ENCODE measurements at places on chromosomes 13 and 19. TPM values are rescaled to one million over a fixed set of nuclear protein-coding genes. Genes with fewer than 3 reads are reported as not detected.

GRCh38 chr19:18966307-18966706 is 25.3 kb upstream of the HOMER3 start:
- no peak overlapping the region for H3K4me3 ChIP-seq
- no peaks in the 10 kb centered on the region for H3K4me1 ChIP-seq
- no peak for DNase-seq
- H3K27ac ChIP-seq, result no peak overlapping the region

- H3K4me3 ChIP-seq, result no peak overlapping the region
- no peaks in the 10 kb centered on the region for H3K36me3 ChIP-seq
- no peaks in the 10 kb centered on the region for H3K4me1 ChIP-seq
- H3K27me3 ChIP-seq, result no peaks in the 10 kb centered on the region
- H3K27ac ChIP-seq, result no peak overlapping the region
Observed at GRCh38 chr13:38415233-38415632, 65.6 kb downstream of the UFM1 start.

APOE gene
- total RNA-seq, result 80.8 TPM

DNA sequence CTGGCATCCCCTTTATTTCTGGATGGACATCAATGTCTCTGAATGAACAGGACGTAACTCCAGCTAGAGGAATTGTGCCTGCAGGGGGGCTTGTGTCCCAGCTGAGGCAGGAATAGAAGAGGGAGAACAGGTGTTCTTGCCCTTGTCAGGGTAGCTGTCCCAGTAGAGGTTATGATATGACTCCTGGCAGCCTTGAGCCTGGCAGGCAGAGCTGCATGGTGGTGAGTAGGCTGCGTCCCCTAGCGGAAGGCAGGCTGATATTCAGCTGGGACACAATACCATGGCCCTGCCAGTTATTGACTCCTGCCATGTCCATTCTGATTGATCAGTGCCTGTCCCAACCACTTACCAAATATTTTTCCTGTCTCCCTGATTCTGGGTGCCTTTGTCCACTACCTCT is 197.2 kb downstream of the RAP2A start:
- H3K36me3 ChIP-seq, result no peaks in the 10 kb centered on the region
- peaks cover 4% of the 10 kb centered on the region for H3K4me1 ChIP-seq
- no peak overlapping the region for H3K27ac ChIP-seq
- no peaks in the 10 kb centered on the region for H3K27me3 ChIP-seq

DNA sequence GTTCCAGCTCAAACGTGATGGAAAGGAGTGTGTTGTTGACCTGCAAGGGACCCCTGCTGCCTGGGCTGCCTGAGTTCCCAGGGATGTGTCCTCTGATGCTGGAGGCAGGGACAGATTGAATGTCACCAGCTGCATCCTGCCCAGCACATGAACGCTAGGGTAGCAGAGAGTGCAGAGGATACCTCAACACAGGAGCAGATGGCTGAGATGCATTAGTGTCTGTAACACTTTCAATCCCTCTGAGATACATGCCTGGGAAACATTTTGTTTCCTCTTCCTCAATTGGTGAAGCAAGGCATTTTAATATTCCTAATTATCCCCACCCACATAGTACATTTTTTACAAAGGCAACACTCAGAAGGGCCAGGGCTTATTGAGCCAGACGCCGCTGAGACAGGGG is 106.4 kb upstream of the UBL3 start:
- no peaks in the 10 kb centered on the region for H3K27me3 ChIP-seq
- no peak overlapping the region for H3K4me3 ChIP-seq
- H3K4me1 ChIP-seq, result no peaks in the 10 kb centered on the region
- no peak overlapping the region for H3K27ac ChIP-seq

GRCh38 chr13:99305158-99305557 is 2.0 kb downstream of the GPR183 start:
- no peak overlapping the region for H3K4me3 ChIP-seq
- H3K4me1 ChIP-seq, result peaks cover 10% of the 10 kb centered on the region
- H3K27ac ChIP-seq, result no peak overlapping the region
- no peaks in the 10 kb centered on the region for H3K36me3 ChIP-seq

ZNF418 gene
- total RNA-seq, result 7.0 TPM

IL4I1 gene
- 3.6 TPM for total RNA-seq

- no peak overlapping the region for H3K4me3 ChIP-seq
- no peak for DNase-seq
- H3K4me1 ChIP-seq, result no peaks in the 10 kb centered on the region
- no peaks in the 10 kb centered on the region for H3K36me3 ChIP-seq
Observed at GRCh38 chr19:17548145-17548544, 7.3 kb upstream of the COLGALT1 start.

FLT1 gene
- 71.3 TPM for total RNA-seq

DNA sequence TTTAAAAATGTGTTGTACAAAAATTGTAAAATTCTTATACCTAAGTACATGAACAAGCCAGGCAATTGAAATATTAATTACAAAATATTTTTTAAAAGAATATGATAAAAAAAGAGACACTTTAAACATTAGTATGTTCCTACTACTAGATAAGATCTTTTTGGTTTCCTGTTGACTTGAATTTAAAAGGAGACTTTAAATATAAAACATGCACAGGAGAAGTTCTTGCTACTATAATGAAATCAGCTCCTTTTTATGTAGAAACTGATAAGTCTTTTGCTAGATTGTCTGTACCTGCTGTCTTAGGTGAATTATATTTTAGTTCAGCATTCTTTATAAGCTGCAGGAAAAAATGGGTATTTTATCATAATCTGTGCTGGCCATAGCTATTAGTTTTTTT is 140.2 kb downstream of the TNFSF13B start:
- H3K36me3 ChIP-seq, result no peaks in the 10 kb centered on the region
- H3K4me3 ChIP-seq, result no peak overlapping the region
- H3K4me1 ChIP-seq, result no peaks in the 10 kb centered on the region
- no peak for DNase-seq
- no peaks in the 10 kb centered on the region for H3K27me3 ChIP-seq

DNA sequence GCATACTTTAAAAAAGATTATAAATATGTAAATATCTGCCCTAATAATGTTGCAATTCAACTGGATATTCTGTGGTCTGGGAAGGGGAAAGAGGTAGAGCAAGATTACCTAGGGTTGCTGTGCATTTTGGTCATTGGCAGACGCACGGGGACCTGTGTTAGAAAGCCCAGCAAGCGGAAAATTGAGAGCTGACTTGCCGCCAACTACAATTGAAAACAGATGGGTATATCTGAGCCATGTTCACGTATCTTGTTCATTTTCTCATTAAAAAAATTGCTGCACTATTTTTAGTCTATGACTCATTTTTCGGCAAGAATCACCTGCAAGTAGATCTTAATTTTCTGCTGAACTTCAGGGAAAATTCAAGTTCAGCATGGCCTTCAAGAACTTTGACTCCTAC is 308.5 kb upstream of the TMTC4 start:
- no peaks in the 10 kb centered on the region for H3K27me3 ChIP-seq
- no peaks in the 10 kb centered on the region for H3K4me1 ChIP-seq
- no peak overlapping the region for H3K27ac ChIP-seq

DNA sequence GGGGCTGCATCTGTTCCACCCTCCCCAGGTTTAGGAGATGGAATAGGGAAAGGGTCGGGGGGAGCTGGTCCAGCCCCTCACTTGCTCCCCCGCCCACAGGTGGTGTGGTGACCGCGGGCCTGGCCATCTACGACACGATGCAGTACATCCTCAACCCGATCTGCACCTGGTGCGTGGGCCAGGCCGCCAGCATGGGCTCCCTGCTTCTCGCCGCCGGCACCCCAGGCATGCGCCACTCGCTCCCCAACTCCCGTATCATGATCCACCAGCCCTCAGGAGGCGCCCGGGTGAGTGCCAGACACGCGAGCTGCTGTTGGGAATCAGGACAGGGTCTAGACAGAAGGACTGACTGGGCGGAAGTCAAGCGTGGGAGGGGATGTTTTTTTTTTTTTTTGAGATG is 3.0 kb downstream of the CLPP start:
- peaks cover 15% of the 10 kb centered on the region for H3K36me3 ChIP-seq
- H3K4me3 ChIP-seq, result no peak overlapping the region
- H3K27ac ChIP-seq, result no peak overlapping the region

IGFL3 gene
- not detected for total RNA-seq

GRCh38 chr19:51181913-51182419 is 39.9 kb downstream of the SIGLEC7 start:
- no peak for DNase-seq
- no peaks in the 10 kb centered on the region for H3K4me1 ChIP-seq
- H3K27me3 ChIP-seq, result no peaks in the 10 kb centered on the region
- H3K36me3 ChIP-seq, result no peaks in the 10 kb centered on the region
- no peak overlapping the region for H3K27ac ChIP-seq
- no peak overlapping the region for H3K4me3 ChIP-seq

GRCh38 chr19:18955042-18955441 is 14.0 kb upstream of the HOMER3 start:
- DNase-seq, result no peak
- H3K4me1 ChIP-seq, result no peaks in the 10 kb centered on the region
- H3K4me3 ChIP-seq, result no peak overlapping the region
- H3K27ac ChIP-seq, result no peak overlapping the region

- peaks cover 19% of the 10 kb centered on the region for H3K36me3 ChIP-seq
- peak; percentile 51 for DNase-seq
- H3K4me3 ChIP-seq, result no peak overlapping the region
- H3K27ac ChIP-seq, result no peak overlapping the region
- no peaks in the 10 kb centered on the region for H3K4me1 ChIP-seq
- no peaks in the 10 kb centered on the region for H3K27me3 ChIP-seq
Observed at GRCh38 chr19:19053508-19054314, 10.1 kb upstream of the SLC25A42 start.

- H3K4me1 ChIP-seq, result no peaks in the 10 kb centered on the region
- H3K27me3 ChIP-seq, result no peaks in the 10 kb centered on the region
- no peaks in the 10 kb centered on the region for H3K36me3 ChIP-seq
- H3K27ac ChIP-seq, result no peak overlapping the region
- no peak overlapping the region for H3K4me3 ChIP-seq
- no peak for DNase-seq
Observed at GRCh38 chr13:28441529-28441928, 53.4 kb downstream of the FLT1 start.

FUT6 gene
- total RNA-seq, result 1.9 TPM

GRCh38 chr13:77269141-77269540 is 57.8 kb downstream of the MYCBP2 start:
- H3K36me3 ChIP-seq, result peaks cover 23% of the 10 kb centered on the region
- H3K27ac ChIP-seq, result no peak overlapping the region
- no peak overlapping the region for H3K4me3 ChIP-seq
- H3K27me3 ChIP-seq, result no peaks in the 10 kb centered on the region
- H3K4me1 ChIP-seq, result no peaks in the 10 kb centered on the region

GRCh38 chr13:30299786-30300185 is 7.6 kb downstream of the KATNAL1 start:
- no peaks in the 10 kb centered on the region for H3K27me3 ChIP-seq
- peaks cover 4% of the 10 kb centered on the region for H3K4me1 ChIP-seq
- H3K4me3 ChIP-seq, result no peak overlapping the region
- H3K36me3 ChIP-seq, result no peaks in the 10 kb centered on the region
- H3K27ac ChIP-seq, result no peak overlapping the region

DNA sequence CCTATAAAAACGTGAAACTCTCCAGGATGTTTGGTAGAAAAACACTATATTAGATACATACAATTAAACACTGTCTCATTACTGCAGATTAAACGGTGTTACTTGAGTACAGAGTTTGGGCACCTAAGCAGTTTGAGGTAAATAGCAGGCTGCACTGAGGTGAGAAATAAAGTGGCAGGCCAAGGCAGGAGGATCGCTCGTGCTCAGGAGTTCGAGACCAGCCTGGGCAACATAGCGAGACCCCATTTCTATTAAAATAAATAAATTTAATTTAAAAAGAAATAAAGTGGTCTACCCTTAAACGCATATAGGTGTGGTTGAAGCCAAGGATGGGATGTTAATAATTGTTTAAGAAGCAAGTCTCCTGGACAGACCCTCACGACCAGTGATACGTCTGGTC is 1.2 kb downstream of the PSPC1 start:
- H3K4me3 ChIP-seq, result peak overlapping the region; percentile 99
- H3K36me3 ChIP-seq, result peaks cover 9% of the 10 kb centered on the region
- H3K27me3 ChIP-seq, result no peaks in the 10 kb centered on the region
- peak overlapping the region; percentile 94 for H3K27ac ChIP-seq

PDX1 gene
- not detected for total RNA-seq

DNA sequence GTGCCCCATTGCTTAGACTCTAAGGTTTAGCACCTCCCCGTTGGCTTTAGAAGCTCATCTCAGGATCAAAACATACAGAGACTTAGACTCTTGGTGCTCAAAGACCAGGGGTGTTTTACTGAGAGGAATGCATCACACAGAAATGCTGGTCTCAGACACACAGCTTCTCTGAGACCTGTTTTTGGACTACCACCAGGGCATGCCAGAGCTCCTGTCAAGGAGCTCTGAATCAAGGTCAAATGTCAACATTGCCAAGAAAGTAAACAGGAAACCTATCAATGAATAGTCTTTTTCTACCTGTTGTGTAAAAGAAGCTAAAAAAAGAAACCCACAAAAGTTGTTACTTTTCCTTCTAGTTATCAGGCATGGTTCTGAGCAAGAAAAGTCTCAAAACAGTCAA is 149.2 kb downstream of the COL4A1 start:
- peak overlapping the region; percentile 10 for H3K27ac ChIP-seq
- H3K4me3 ChIP-seq, result no peak overlapping the region
- H3K4me1 ChIP-seq, result no peaks in the 10 kb centered on the region
- DNase-seq, result no peak

PALM3 gene
- 0.71 TPM for total RNA-seq
